Activated T-helper 1 cell treated with anti-CD3 and anti-CD28 coated beads, Interleukin-12 subunit alpha, Interleukin-12 subunit beta, Interleukin-2, Interleukin-4 antibody, amounts not matched to agents 30 ng/mL and 10 ng/mL and 1 ng/mL, durations not matched to agents 14 hours and 24 hours and 36 hours (primary cell): ENCODE measurements at places on chromosomes 11 and 22. TPM values are rescaled to one million over a fixed set of nuclear protein-coding genes. Genes with fewer than 3 reads are reported as not detected.

DNA sequence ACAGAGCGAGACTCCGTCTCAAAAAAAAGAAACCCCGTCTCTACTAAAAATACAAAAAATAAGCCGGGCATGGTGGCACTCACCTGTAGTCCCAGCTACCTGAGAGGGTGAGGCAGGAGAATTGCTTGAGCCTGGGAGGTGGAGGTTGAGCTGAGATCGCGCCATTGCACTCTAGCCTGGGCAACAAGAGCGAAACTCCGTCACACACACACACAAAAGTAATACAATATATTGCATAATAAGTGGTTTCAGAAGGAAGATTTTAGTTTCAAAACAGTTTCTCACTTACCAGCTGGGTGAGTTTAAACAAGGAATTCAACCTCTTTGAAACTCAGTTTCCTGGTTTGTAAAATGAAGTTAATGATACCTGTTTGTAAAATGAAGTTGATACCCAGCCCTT, 32.7 kb upstream of the HTR3A start:
- no peak for DNase-seq

DNA sequence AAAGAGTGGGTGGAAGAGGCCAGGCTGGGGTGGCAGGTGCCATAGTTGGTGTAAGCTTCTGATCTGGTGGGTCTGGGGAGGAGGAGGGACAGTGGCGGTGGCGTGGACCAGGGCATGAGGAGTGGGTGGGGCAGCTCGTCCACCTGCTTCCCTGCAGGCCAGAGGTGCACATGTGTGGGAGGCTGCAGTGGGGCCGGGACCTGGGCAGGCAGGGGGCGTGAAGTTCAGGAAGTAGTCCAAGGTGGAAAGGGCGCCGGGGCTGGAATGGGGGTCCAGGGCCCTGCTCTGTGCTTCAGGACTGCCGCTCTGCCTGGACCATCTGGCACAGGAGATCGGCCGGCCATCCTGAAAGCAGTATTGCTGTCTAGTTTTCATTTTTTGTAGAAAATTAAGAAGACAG, 15.9 kb downstream of the RIBC2 start:
- DNase-seq: no peak

DNA sequence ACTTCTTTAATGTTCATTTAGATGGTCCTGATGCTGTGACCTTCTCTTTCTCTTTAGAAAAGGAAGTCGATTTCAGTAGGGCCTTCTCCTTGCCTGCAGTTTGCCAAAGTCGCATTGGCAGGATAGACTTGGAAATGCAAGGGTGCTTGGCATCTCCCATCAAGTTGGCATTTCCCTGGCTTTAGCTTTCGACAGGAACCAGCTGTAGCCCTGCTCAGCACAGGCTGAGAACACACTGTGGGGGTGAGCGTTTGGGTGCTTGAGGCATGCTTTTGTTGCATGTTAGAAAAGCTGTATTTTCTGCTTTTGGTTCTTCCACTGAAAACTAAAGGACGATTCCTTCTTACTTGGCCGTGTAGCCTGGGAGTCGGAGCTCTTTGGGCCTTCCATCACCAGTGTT, 37.7 kb downstream of the LDLRAD3 start:
- no peak for DNase-seq

DNA sequence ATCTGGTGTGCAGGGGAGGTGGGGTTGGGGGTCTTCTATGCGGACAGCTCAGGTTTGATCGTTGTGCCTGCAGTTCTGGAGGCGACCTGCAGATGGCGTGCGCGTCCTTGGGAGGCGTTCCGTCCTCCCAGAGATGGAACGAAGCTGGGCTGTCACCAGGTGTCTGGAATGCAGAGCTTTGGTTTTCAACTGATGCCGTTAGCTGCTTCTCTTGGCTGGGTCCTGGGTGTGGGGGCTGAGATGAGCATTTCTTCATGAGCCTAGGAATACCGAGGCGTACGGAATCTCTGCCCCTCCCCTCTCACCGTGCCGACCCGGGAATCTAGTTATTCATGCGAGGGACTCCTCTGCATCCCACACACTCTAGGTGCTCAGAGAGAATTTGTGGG, 98.6 kb downstream of the CEP164 start:
- DNase-seq: peak; percentile 44

Gene LIF
- total RNA-seq: 450 and 455 TPM in 2 replicates

Gene AMBRA1
- total RNA-seq: 35.7 and 37.9 TPM in 2 replicates

Gene GLB1L3
- total RNA-seq: 14.6 and 16.1 TPM in 2 replicates

Gene XNDC1N
- total RNA-seq: 20.9 and 21.5 TPM in 2 replicates

Gene PTGDR2
- 0.10 TPM in 2 replicates for total RNA-seq

Gene DDTL
- total RNA-seq: 4.0 and 4.7 TPM in 2 replicates

Gene C22orf42
- not detected in 2 replicates for total RNA-seq

Gene UBE4A
- 44.1 and 46.0 TPM in 2 replicates for total RNA-seq
